ENCODE measurements at places on chromosomes 4 and X. TPM values are rescaled to one million over a fixed set of nuclear protein-coding genes. Genes with fewer than 3 reads are reported as not detected.
A peak's percentile ranks its signal among the peaks of the same experiment; 100 is the strongest.

Gene MGARP
- 0.68 TPM for total RNA-seq

- no peak for DNase-seq
Observed at GRCh38 chrX:70172964-70173363, 4.3 kb upstream of the DGAT2L6 start.

Gene COL4A6
- 1.1 TPM for total RNA-seq

DNA sequence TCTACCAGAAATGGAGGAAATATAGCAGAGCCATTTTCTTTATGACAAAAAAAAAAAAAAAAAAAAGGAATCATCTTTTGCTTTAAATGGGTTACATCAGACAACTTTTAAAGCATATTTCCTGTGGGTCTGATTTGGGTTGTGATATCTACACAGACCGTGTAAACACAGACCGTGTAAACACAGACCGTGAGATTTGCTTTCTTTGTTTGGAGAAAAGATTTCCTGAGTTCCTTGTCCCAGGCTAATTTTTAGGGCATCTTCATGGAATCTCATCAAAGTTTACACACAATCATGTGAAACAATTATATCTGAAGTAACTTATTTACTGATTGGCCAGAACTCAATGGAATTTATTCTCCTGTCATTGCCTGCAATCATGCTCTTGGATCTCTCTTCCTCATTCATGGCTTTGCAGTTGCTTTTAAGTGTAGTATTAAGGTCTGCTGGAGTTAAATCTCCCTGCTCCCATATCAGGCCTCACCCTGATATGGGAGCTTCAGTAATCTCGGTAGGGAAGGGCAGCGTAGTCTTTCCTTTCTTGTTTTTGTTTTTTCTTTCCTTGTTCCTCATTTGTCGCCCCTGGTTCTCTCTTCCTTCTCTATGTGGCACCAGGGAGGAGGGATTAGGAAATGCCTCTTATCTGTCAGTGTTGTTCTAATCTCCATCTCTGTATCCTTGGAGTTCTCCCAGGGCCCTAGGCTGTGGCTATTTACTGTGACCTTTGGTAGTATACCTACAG is 248.6 kb upstream of the JADE1 start:
- no peak for DNase-seq

DNA sequence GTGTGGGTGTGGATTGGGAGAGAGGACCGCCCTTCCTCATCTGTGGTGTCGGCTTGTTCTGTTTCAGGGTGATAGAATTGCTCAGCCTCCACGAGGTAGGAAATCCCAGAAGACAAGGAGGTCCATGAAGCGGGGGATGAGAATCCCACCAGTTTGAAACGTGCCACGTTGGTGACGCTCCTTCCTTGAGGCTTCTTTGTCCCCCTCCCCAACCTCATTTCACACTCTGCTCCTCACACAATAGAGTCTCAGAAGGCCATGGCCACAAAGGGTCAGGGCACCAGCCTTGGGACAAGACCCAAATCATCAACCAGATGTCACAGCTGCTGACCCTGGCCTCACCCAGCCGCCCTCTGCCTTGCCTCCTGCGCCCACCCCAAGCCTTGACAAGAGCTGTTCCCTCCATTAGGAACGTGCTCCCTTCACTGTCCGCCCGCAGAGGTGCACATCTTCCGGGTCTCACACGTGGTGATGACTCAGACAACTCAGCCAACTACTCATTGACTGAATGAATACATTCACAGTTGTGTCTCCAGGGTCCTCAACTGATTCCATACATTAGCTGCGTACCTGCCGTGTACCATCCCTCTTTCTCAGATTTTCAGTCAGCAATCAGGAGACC is 18.3 kb downstream of the BLOC1S4 start:
- DNase-seq = no peak

- DNase-seq = no peak
Observed at GRCh38 chrX:45755703-45756102, 555.0 kb upstream of the DIPK2B start.

DNA sequence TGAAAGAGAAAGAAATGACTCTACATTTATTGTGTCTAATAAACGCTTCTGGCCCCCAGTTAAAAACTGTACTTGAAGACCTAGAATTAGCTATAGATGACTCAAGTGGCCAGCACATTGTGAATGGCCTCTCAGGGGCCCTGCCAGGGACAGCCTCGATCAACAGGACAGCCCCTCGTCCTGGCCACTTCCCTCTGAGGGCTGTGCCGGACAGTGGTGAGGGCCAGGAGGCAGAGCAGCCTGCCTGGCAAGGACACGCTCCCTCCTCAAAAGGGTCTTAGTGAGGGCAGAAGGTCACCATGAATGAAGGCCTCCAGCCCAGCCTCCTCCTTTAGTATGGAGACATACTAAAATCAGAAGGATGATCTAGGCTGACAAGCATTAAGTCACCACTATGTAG is 16.5 kb downstream of the RNF212 start:
- no peak for DNase-seq

Gene SPANXN4
- not detected for total RNA-seq

DNA sequence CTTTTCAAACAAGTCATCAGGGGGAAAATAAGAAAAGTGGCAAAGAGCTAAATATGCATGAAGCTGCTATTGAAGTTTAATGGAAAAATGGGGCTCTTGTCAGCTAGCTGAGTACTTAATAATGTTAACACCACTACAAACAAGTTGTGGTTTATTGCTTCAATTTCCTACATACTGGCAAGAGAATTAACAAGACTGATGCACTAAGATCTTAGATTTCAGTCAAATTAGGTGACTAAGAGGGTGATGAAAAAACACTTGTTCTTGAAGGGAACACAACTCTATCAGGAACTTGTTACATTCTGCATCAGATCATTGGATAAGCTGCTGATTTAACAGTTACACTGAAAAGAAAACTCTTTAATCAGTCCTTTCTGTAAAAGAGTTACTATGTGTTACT is 234.6 kb upstream of the AFF2 start:
- DNase-seq = no peak

DNA sequence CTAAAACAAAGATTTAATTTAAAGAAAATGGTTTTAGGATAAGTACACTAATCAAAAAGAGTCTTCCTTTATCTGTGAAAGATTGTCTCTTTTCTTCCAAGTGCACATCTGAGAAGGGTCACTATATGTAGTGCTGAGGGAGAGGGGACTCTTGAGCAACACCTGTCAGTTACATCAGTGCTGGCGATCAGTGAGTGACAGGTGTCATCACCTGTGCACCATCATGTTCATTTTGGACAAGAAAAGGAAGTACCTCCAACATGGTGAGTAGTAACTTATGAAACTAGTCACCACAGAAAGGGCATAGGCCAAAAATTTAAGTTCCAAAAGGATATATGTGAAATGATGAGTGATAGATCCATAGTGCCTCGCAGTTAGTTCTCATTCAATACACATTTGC is 55.7 kb downstream of the MCUB start:
- DNase-seq = no peak

GRCh38 chrX:13371186-13371585 is 51.3 kb upstream of the ATXN3L start:
- DNase-seq = no peak

DNA sequence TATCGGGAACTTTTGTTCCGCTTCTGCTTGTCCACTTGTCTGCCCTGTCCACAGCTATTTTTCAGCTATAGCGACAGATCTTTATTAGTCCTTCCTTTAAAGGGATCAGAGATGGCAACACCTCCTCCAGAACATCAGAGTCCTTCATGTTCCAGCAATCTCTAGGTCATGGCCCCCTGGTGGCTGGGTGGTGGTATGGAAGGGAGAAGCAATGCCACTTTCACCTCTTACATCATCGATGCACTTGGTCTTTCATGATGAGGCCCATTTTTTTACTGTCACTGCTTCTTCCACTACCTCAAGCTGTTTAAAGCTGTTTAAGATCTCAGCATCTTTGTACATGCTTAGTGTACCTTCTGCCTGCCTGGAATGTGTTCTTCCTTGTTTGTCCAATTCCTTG is 106.7 kb downstream of the ARHGAP6 start:
- DNase-seq = peak; percentile 33

Gene USP26
- total RNA-seq = not detected

DNA sequence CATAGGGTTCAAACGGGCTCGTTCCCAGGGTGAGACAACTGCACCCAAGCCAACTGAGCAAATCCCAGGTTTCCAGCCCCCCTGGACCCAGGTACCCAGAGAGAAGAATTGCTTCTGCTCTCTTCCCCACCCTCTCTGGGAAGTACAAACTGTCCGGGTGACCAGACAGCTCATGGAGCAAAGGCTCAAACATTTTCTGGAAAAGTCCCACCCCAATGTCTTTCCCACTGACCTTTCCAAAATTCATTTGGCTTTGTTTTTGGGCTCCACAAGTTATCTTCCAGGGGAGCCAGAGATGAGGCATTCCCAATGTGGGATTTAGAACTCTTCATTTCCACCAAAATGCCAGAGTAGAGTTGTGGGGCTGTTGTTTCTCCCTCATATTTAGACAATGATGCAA is 80.2 kb upstream of the PLAC1 start:
- no peak for DNase-seq

DNA sequence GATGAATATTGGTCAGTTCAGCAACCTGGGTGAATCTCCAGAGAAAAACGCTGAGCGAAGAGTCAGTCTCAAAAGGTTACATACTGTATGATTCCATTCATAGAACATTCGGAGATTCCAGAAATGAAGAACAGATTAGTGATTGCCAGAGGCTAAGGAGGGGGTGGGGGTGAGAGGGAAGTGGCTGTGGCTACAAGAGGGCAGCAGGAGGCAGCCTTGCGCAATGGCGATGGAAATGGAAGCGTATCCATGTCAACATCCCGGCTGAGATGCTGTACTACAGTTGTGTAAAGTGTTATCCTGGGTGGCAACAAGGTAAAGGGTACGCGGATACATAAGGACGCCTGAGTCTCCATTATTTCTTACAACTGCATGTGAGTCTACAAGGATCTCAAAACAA is 18.0 kb downstream of the LYAR start:
- peak; percentile 57 for DNase-seq

- DNase-seq = peak; percentile 5
Observed at GRCh38 chr4:8110071-8110986, 48.3 kb downstream of the ABLIM2 start.

Gene RNF128
- total RNA-seq = 5.5 TPM

DNA sequence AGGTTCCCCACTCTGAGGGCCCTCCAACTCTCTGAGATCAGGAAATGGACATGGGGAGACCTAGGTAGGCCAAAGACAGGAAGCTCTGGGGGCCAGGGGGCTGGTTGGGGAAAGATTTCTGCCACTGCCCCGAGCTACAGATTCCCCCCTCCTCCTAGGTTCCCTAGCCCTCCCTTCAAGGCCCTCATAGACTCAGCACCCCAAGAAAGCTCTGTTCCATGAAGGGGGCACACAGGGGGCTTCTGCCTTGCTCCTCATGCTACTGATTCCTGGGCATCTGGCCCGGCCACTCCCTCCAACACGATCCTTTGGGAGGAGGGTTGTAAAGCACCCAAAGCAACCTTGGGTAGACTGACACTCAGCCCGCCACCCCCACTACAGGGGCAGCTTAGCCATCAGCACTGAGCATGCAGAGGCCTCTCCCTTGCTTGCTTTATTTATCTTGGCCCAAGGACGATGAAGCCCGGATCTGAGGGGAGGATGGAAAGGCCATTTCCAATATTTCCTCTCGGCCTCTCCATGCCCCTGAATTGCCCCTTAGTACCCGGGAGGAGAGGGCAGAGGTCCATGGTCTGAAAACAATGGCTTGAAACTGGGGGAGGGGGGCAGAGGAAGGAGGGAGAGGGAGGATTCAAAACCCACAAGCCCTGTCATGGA is 146.7 kb downstream of the PJA1 start:
- DNase-seq = no peak

DNA sequence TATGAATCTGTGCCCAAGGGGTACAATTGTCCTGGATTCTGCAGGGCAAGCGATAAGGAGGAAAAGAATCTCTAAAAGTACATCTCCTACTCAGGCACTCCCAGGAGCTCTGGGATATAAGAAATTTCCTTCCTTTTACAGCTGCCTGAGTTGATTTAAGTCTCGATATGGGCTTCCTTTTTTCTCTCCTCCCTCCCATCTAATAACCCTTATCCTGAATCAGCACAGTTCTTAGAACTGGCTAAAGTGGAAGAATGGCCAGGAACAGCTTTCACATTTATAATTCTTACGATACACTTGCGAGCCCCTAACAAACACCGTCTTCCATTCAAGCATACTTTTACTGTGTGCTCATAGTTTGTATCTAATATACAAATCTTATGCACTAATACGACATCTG is 21.2 kb downstream of the LRP2BP start:
- no peak for DNase-seq

Gene CCDC120
- total RNA-seq = 0.72 TPM

GRCh38 chr4:163818673-163819072 is 324.2 kb downstream of the TMA16 start:
- DNase-seq = no peak
